Fibroblast of the conjunctiva (primary cell): ENCODE measurements at places on chromosomes 2 and 18.

- DNase-seq, result no peak
These were observed at the start of gene KCNIP3 for GRCh38 chr2:95296880-95297487. Gene KCNIP3 (plus strand): TSS chr2:95297347. CDS start chr2:95297439, 92 bp downstream.

GRCh38 chr2:29084554-29084953, 10.2 kb upstream of the PCARE start:
- no peak for DNase-seq

DNA sequence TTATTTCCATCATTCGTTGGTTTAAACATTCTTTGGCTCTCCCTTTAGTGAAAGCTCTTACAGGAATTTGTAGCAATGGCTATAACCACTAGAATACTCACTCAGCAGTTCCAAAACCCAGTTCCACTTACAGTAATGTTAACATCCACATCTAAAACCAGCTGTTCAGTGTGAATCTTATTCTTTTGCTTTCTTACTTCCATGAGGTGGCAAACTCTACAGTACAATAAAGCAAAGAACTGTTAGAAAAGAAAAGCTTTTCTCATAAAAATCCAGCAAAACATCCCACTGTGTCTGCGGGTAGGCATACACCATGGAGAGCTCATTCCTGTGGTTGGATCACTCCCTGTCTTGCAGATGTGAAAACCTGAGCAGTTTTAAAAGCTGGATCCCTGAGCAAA, 147.1 kb downstream of the ARHGAP28 start:
- no peak for DNase-seq

GRCh38 chr2:33859811-33860461, 260.8 kb upstream of the FAM98A start:
- peak; percentile 4 for DNase-seq

DNA sequence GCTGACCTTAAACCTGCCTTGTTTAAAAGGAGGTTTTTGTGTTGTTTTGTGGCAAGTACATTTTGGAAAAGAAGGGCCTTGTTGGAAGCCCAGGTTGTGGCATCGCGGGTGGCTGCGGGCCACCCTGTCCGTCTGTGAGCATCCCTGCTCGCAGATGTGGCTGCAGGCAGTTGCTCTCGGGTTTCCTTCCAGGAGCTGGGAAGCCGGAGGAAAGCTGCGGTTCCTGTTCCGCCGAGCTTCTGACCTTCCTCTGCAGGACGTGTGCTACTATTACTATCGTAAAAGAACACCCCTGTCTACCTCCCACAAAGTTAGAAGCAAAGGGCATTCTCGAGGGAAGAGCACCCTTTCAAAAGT, 766 bp downstream of the MFF start:
- no peak for DNase-seq

- no peak for DNase-seq
These were observed 26.9 kb downstream of the MYO1B start for GRCh38 chr2:191272064-191272463.

DNA sequence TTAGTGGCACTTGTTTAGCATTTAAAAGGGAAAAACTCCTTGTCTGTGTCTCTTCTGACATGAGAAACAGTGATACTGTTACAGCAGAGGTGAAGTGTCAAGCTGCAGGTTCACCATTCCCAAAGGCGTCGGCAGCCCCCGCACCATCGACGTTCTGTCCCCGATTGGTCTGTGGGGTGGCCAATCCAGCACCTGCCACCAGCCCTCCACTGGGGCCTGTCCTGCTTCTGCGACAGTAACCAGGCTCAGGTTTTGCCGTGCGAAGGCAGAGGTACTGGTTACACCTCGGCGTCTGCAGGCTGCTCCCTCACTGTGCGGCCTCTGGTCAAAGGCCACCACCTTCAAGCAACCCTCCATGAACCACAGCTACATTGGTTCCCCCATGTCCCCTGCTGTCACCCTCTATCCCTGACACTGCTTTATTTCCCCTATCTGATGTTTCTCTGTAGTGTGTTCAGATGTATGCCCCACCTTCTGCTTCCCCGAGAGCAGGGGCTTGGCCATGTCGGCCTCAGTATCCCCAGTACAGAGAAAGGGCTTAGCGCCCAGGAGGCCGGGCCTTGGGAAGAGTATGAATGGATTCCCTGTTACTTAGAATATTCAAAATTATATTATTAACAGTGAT, 8.6 kb upstream of the ESPNL start:
- DNase-seq, result no peak

- no peak for DNase-seq
These were observed 427.7 kb upstream of the LYPD1 start for GRCh38 chr2:133097666-133098065.

DNA sequence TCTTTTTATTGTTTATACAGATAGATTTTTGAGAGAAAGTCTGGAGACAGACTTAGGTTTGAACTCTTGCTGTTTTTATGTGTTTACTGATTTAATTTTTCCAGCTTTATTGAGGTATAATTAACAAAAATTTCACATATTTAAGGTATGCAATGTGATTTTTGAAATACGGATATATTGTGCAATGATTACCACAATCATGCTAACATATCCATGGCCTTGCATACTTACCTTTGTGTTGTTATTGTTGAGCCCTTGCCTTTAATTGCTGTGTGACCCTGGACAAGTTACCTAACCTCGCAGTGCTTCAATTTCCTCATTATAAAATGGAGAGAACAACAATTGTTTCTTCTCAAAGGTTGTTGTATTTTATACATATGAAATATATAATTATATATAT, 13.9 kb upstream of the RBMS1 start:
- no peak for DNase-seq

DNA sequence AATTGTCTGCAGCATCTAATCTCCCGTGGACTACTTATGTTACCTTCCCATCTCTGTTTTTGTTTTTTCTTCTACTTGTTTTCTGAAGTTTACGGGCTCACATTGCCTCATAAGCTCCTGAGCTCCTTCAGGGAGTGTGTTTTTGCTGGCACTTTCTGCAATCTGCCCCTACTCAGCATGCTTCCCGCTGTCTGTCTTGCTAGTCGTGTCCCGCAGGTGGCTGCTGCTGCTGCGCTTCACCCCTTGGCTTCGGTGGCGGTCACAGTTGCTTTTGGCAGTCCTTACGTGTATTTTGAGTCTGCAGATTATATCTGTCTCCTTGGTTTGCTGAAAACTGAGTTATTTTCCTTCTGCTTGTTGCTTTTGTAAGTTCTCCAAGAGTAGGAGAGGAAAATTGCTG, 37.3 kb downstream of the FER1L5 start:
- no peak for DNase-seq

DNA sequence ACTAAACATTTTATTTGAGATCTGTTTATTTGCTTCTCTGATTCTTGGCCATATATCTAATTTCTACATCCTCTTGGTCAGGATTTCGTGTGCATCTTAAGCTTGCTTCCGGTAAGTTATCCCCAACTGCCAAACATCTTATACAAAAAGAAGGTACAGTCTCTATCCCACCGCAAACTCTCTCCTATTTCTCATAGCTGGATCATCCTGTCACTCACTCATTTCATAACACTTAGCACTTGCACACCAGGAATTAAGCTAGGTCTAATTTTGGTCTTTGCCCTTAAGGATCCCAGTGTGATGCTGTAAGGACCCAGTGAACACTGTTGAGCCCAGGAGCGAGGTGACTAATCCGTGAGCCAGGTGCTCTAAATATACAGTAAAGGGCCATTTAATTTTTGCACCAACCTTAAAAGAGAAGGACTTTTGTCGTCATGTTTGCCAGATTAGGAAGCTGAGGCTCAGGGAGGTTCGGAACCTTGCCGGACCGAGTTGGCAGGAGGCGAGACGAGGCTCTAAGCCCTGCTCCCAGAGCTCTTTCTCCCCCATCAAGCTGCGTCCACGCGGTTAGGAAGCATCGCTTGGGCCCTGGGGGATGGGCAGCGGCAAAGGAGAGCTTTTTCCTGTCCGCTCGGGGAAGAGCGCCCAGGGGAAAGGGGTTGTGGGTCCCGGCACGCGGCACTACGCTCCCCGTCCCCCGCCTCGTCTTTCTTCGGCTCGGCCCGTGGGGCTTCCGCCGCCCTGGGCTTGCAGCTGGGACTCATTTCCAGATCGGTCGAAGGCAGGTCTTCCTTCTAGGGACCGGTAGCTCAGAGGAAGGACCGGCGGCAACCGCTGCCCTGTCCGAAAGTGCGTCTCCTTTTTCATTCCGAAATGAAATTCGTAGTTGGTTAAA, 4.1 kb upstream of the ITPRIPL1 start:
- DNase-seq, result no peak

DNA sequence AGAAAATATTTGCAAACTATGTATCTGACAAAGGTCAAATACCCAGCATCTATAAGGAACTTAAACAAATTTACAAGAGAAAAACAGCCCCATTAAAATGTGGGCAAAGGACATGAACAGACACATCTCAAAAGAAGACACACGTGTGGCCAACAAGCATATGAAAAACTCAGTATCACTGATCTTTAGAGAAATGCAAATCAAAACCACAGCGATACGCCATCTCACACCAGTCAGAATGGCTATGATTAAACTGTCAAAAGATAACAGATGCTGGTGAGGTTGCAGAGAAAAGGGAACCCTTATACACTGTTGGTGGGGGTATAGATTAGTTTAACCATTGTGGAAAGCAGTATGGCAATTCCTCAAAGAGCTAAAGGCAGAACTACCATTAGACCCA, 64.3 kb upstream of the RBMS1 start:
- no peak for DNase-seq
